ENCODE measurements at places on chromosomes 13 and 19. TPM values are rescaled to one million over a fixed set of nuclear protein-coding genes. Genes with fewer than 3 reads are reported as not detected.

DNA sequence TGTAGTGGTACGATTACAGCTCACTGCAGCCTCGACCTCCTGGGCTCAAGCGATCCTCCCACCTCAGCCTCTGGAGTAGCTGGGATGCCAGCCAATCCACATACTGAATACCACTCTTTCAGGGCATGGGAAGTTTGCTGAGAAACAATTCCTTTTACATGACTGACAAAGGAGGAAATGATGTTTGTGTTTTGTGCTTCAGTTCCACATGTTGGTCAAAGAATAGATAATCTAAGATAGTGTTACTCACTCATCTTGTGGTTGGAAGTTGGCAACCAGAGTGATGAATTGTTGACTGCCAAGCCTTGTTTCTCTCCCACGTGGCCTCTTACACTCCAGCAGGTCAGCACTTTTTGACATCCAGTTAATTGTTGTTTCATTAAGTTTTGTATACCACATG, 7.6 kb downstream of the MBD3L2B start:
- no peak for DNase-seq

DNA sequence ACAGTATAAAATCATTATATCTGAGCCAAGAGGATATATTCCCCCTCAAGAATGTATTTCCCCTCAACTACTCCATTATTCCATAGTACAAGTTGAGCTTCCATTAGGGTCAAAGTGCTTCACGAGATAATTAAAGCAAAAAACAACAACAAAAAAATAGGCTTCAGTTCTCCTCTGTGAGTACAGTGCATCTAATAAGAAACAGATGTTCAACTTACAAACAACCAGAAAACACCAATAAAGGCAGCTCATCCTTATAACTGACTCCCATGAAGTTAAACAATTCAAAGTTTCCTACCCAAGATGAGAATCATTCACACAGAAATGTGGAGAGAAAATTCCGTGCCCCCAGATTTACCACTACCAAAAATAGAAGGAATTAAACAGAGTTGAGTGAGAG, 854.4 kb downstream of the PCDH9 start:
- no peak for DNase-seq

DNA sequence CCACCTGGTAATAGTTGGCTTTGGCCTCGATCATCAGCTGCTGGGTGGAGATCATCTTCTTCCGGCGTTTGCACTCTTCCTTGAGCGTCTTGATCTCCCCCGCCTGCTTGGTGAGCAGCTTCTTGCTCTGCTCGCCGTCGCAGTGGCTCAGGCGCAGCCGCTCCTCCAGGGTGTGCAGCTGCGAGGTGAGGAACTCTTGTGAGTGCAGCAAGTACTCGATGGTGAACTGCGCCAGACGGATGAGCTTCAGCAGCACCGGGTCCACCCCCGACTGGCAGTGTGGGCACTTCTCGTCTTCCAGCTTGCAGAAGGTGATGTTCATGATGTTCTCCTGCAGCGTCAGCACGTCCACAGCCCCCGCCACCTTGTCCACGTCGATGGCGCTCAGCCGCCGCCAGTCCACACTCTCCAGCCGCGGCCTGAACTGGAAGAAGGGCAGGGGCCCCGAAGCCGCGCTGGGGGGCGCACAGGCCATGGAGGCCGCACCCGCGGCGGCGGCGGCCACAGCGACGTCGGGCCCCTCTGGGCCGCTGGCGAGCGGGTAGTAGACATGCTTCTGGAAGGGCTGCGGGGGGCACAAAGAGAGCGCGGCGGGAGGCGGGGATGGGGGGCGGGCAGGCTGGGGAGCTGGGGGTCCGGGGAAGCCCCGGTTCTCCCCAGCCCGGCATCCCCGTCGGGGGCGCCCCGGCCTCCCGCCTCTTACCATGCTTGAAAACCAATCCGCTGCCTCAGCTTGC, 3.0 kb downstream of the DZIP1 start:
- DNase-seq: no peak

- DNase-seq: no peak
These were observed 118.8 kb downstream of the TUBA3C start for GRCh38 chr13:19062801-19063200.

DNA sequence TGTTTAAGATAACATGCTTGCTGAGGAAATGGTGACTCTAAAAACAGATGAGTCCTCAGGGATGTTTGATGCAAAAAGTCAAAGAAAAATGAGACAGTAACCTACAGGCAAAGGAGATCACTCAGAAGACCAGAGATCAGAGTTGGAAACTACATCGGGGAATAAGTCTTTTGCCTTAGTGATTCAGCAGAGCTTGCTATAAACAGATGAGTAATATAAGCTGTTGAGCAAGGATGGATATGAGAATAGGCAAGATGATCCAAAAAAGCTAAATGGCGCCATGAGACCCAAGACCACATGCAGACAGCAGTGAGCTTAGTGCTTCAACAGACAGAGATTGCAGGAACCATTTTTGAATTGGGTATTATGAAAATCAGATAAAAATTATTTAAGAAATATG, 168.6 kb downstream of the POSTN start:
- no peak for DNase-seq

- no peak for DNase-seq
These were observed 14.3 kb upstream of the QTRT1 start for GRCh38 chr19:10686661-10687517.

DNA sequence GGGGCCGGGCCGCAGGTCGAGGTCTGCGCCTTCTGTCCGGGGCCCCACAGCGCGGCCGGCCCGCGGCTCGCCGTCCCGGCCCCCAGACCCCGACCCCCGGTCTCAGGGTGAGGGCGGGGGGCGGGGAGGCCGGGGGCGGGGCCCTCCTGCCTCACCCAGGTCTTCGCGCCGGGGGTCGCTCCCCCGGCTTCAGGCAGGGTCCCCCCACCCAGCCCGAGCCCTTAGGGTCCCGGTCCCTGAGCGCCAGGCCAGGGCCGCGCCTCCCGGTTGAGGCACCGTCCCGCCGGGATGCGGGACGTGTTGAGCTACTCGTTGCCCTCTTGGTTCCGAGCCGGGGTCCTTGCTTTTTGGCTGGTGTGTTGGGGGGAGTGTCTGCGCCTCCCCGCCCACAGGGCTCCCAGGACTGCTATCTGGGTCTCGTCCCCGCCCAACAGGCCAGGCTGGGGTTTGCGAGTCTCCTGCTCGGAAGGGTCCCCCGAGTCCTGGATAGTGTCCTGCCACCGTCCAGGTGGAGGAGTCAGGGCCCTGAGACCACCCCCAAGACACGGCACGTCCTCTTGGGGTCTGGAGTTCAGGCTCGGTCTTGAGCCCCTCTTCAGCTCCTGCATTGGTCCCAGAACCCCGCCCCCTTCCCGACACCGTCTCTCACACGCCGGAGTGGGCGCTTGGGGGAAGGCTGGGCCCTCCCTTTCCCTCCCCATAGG, 452 bp downstream of the PIAS4 start:
- DNase-seq: peak; percentile 30

GRCh38 chr19:903266-903797, 9.7 kb downstream of the R3HDM4 start:
- DNase-seq: no peak

GRCh38 chr13:112756967-112757758, 67.3 kb downstream of the ATP11A start:
- no peak for DNase-seq

DNA sequence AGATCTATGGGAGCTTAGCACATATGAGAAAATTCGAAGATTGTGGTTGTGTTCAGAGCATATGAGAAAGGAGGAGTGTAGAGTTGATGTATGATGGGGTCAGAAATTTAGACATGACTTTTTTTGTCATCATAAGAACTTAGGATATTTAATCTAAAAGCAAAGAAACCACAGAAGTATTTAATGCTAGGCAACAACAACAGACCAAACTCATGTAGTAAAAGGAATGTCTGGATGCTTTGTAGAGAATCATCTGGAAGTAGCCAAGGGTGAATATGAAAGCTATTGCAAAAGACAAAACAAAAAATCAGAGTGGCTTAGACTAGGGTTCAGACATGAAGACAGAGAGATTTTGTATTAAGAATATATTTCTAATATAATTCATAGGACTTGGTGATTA, 190.3 kb downstream of the SLITRK1 start:
- DNase-seq: no peak

- DNase-seq: peak; percentile 27
These were observed 154.2 kb upstream of the KLF12 start for GRCh38 chr13:74288361-74288911.

DNA sequence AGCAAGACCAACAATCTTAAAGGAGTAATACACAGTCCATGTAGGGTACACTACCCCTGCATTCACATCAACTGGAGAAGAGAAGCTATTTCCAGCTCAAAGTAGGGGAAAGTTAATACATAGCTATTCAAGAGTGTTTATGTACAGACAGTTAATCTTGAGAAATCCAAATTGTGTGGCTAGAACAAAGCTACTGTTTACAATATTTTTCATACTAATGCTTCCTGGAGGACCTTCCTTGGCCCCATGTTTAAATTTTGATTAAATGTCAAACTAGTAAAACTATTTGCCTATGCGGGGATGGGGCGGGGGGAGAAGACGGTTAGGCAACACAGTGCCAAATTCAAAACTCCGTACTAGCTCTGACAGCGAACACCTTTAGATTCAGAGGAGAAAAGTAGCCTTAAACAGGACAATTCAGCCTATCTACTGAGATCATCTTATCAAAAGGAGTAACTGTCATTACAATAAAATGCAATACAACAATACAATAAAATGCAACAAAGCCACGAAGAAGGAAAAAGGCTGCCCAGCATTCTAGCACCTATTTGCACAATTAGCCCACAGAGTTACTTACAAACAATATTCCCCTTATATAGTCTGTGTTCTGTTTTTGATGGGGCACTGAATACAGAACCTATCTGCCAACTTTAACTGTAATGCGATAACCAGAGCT, 29.1 kb downstream of the BRD4 start:
- no peak for DNase-seq

- peak; percentile 70 for DNase-seq
These were observed 1.7 kb upstream of the LYL1 start for GRCh38 chr19:13104360-13104847.

- DNase-seq: no peak
These were observed 214.5 kb downstream of the TEX29 start for GRCh38 chr13:111534751-111535522.

- no peak for DNase-seq
These were observed 505 bp upstream of the CEACAM5 start for GRCh38 chr19:41707871-41708371.

DNA sequence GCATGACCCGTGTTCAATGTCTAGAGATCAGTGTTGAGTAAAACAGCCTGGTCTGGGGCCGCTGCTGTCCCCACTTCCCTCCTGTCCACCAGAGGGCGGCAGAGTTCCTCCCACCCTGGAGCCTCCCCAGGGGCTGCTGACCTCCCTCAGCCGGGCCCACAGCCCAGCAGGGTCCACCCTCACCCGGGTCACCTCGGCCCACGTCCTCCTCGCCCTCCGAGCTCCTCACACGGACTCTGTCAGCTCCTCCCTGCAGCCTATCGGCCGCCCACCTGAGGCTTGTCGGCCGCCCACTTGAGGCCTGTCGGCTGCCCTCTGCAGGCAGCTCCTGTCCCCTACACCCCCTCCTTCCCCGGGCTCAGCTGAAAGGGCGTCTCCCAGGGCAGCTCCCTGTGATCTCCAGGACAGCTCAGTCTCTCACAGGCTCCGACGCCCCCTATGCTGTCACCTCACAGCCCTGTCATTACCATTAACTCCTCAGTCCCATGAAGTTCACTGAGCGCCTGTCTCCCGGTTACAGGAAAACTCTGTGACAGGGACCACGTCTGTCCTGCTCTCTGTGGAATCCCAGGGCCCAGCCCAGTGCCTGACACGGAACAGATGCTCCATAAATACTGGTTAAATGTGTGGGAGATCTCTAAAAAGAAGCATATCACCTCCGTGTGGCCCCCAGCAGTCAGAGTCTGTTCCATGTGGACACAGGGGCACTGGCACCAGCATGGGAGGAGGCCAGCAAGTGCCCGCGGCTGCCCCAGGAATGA, 1.5 kb upstream of the CEACAM5 start:
- peak; percentile 69 for DNase-seq

GRCh38 chr19:10946958-10947657, 13.7 kb upstream of the SMARCA4 start:
- DNase-seq: no peak

- DNase-seq: peak; percentile 47
These were observed 1.2 kb downstream of the SLC7A1 start for GRCh38 chr13:29594303-29594709.

GRCh38 chr13:23515116-23515515, 55.1 kb upstream of the TNFRSF19 start:
- DNase-seq: no peak

- DNase-seq: no peak
These were observed 11.7 kb downstream of the CEACAM5 start for GRCh38 chr19:41720103-41720502.

GRCh38 chr13:37667702-37668101, 69.1 kb upstream of the POSTN start:
- DNase-seq: no peak

DNA sequence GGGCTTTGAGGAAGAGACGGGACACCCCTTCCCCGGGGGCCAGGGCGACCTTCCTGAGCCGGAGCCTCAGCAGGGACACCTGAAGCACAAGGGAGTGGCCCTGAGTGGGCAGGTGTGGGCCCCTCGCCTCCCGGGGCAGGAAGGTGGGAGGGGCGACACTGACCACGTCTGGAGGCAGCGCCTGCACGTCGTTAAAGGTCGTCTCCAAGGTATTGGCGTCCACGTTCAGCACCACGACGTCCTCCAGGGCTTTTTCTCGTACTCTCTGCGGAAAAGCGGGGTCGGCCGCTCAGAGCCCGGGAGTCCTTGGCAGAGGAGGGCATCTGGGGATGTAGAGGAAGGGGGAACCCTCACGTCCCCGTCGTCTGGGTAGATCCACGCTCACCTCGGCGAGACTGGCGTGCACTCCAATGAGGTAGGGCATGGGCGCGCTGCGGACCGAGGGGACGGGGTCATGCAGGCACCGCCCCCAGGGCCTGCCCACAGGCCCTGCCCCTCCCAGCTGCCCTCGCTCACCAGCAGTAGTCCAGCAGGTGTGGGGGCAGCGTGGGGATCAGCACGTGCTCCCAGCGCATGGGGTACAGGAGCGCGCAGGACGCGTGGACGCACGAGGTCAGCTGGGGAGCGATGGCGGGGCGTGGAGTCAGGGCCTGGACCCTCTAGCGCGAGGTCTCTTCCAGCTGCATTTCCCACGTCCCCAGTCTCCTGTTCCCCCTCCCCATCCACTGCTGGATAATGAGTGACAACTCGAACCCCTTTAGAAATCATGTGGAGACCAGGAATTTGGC, 6.1 kb downstream of the DENND1C start:
- DNase-seq: no peak

GRCh38 chr13:32986552-32986951, 29.7 kb upstream of the KL start:
- DNase-seq: no peak

TMTC4 gene
- 18.5 TPM for total RNA-seq

ZNF546 gene
- total RNA-seq: 7.5 TPM

MATK gene
- total RNA-seq: 15.9 TPM

AMH gene
- 4.6 TPM for total RNA-seq

ANKRD24 gene
- 1.3 TPM for total RNA-seq

ZBTB32 gene
- total RNA-seq: 94.8 TPM

BEST2 gene
- not detected for total RNA-seq

C13orf42 gene
- not detected for total RNA-seq

DAND5 gene
- 0.13 TPM for total RNA-seq
